ENCODE measurements at places on chromosomes 2 and 18.

DNA sequence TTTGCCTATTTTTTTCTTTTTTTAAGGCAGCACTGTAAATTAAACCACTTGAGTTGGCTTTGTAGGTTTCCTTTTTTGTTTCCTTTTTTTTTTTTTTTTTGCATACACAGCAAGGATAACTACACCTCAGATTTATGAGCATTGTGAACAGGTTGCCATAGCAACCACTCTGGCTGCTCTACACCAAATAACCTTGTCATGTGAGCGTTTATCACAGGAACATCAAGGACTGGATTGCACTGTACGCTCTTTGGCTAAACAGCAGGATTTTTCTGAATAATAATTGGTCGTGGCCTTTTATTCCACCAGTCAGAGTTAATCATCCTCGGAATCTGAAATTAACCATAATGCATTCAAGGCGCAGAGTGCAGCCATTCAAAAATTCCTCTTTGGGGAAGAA lies 199.1 kb upstream of the SLC14A2 start:
- DNase-seq: no peak

GRCh38 chr2:36290306-36290856 lies 65.2 kb upstream of the CRIM1 start:
- no peak for DNase-seq

- DNase-seq: peak; percentile 86
Observed at GRCh38 chr2:111702119-111702803, 181.7 kb downstream of the ANAPC1 start.

DNA sequence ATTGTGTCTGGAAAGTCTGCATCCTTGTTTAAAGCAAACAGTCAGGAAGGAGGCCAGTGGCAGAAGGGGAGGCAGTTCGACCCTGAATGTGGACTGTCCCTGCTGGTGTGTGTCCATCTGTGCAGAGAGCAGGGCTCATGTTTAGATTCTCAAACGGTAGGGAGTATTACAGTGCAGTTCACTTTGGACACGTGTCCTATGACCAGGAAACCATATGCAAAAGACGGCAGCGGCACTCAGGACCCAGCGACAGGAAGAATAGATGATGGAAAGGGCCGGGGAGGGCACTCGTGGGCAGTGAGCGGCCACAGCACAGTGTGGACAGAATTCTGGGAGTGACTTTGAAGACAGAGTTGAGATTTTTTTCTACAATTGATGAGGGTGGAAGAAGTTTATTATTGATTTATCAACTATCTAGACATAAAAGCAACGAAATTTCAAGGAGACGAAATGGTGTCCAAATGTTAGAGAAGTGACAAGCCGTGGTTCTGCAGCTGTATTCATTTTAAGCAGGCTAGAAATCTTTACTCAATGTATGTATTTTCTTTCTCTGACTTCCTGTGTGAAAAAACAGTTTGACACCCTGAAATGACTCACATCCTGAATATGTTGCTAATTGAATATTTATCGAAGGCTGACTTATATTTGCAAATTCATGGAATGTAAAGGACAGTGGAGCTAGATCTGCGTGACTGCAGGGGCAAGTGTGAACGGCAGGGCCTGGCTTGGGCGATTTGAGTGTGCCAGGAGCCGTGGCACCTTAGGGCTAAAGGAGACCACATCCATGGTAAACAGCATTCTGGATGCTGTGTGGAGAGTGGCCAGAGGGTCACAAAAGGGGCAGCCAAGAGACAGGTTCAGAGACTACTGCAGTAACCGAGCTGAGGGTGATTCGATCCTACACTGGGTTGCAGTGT lies 214.2 kb downstream of the PTGR3 start:
- DNase-seq: peak; percentile 60

GRCh38 chr2:237118025-237118424 lies 32.3 kb downstream of the COPS8 start:
- no peak for DNase-seq

DNA sequence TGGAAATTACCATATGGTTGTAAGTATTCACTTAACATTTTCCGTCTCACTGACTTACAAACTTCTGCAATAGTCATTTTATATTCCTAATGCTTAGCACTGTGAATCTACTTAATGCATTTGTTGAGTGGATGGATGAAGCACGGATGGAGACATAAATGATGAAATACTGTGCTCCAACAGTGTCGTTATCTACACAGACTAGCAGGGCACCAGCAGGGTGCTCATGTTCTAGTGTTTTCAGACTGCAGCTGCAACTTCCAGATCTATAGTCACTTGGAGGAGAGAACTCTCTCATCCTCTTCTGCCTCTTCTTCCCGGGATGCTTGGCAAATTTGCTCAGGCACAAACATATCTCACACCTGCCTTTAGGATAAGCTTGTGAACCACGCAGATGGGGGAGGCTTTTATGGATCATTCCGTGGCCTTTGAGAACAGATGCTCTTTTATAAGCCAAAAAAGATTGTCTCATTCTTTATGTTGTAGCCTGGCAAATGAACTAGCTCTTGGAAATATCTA lies 797.7 kb downstream of the MBD2 start:
- no peak for DNase-seq

- DNase-seq: peak; percentile 62
Observed at GRCh38 chr18:79523206-79523735, 127.5 kb downstream of the NFATC1 start.

DNA sequence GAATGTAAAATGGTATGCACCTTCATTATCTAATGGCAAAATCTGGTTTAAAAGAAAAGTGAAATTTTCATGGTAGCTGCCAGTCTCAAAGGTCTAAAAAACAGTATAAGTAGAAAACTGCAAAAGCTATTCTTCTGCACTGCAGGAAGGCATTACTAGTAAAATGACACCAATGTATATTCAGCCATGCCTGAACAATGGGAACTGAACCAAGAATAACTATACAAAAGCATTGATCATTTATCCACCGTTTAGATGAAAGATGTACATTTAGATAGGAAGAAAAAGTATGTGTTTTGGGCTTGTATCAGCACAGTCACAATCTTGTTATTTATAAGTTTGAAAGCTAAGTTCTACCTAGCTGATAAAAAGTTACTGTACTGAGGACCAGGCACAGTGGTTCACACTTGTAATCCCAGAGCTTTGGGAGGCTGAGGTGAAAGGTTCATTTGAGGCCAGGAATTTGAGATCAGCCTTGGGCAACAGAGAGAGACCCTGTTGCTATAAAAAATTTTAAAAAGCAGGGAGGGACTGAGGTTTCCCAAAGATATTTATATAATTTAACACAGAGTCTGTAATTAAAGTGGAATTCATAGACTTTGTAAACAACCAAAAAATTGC lies 163.1 kb upstream of the WDSUB1 start:
- DNase-seq: no peak

- no peak for DNase-seq
Observed at GRCh38 chr2:19358242-19359020, at the start of gene OSR1. OSR1 (minus strand) TSS chr2:19358623; CDS start chr2:19353805, 4,818 bp downstream.
